ENCODE measurements at places on chromosomes 12 and 14.

GRCh38 chr14:50379563-50379962 lies 17.1 kb downstream of the CDKL1 start:
- DNase-seq = no peak

DNA sequence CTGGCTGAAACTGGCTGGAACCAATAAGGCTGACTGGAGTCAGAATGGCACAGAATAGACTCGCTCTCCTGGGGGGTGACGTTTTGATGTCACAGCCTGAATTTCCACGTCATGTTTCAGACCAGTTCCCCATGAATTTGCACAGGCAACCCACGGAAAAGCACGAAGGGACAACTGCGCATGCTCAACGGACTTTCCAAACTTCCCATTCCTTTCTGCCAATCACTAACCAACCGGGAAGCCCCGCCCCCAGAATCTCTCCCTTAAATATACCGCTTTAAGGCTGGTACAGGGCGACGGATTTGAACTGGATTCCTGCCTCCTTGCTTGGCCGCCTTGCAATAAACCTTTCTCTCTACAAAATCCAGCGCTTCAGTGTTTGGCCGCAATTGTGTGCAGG lies 434.7 kb downstream of the APAF1 start:
- DNase-seq = no peak

DNA sequence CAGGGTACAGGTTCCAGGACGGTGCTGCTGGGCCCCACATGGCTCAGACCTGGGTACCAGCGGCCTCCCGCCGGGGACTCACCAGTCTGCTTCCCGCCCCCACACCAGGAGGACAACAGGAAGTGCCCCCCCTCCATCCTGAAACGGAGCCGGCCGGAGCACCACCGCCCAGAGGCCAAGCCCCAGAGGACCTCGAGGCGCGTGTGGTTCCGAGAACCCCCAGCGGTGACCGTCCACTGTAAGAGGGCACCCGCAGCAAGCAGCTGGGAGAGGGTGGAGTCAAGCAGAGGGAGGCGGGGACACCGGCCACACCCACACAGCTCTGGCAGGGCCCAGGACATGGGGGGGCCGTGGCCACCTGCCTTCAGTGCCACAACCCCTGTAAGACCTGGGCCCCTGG lies 8.1 kb downstream of the C14orf180 start:
- DNase-seq = no peak

DNA sequence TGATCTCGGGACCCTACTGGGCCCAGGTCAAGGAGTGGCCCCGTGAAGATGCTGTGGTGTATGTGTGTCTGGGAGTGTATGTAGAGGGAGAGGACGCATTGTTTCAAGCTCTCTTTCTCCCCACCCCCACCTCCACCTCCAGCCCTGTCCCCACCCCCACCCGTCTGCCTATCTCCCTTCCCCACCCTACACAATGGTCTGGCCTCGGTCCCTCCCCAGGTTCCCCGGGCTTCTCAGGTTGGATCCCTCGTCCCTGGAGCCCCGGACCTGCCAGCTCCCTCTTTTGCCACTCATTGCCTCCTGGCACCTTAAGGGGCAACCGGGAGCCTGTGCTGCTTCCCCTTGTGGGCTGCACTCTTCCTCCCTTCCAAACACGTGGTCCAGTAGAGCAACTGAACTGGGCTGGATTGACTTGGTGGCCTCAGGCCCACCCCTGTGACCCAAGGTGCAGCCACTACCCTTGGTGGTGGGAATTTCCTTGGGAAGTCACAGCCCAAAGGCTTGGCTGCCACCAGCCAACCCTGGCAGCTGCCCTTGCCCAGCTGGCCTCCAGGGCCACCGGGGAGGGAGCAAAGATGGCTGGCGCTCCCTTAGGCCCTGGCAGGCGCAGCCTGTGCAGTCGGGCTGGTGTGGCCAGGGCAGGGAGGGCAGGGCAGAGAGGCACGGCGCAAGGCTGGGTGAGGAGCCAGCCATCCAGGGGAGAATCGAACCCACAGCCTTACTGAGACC lies 628 bp downstream of the VRTN start:
- no peak for DNase-seq

DNA sequence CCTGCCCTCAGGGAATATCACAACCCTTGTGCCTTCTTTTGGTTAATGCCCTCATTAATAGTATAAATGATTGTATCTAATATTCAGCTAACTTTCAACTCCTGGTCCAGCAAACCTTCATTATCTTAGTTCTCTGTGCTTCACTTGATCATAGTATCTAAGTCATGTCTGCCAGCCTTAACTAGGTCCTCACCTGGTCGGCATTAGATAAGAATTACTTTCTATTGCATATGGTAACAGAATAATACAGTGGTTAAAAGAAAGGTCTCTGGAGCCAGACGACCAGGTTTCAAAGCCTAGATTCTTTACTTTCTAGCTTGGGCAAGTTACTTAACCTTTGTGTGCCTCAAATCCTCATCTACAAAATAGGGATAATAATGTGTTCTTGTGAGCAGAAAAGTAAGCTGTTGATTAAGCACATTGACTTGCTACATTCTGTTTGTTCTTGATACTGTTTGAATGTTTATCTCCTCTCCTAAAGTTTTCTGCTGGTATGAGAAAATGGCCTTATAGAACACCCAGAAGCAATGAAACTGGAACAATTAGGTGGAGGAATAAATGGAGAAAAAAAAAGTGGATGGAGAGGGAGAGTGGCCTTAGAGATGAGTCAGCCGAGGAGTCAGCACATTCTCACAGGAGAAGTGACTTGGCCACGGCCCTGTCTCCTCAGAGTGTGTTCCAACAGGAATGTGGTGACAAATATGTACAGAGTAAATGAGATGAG lies 176.1 kb downstream of the SLC25A21 start:
- DNase-seq = no peak

DNA sequence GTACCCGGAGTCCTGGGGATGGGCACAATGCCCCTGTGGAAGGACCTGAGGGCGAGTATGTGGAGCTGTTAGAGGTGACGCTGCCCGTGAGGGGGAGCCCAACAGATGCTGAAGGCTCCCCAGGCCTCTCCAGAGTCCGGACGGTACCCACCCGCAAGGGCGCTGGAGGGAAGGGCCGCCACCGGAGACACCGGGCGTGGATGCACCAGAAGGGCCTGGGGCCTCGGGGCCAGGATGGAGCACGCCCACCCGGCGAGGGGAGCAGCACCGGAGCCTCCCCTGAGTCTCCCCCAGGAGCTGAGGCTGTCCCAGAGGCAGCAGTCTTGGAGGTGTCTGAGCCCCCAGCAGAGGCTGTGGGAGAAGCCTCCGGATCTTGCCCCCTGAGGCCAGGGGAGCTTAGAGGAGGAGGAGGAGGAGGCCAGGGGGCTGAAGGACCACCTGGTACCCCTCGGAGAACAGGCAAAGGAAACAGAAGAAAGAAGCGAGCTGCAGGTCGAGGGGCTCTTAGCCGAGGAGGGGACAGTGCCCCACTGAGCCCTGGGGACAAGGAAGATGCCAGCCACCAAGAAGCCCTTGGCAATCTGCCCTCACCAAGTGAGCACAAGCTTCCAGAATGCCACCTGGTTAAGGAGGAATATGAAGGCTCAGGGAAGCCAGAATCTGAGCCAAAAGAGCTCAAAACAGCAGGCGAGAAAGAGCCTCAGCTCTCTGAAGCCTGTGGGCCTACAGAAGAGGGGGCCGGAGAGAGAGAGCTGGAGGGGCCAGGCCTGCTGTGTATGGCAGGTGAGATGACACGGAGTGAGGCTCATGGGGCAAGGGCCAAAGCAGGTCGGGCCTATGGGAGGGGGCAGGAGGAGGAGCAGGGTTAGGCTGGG lies 4.5 kb downstream of the ARHGEF40 start:
- DNase-seq = no peak

- no peak for DNase-seq
These were observed 142.5 kb downstream of the SAMD4A start for GRCh38 chr14:54709444-54709843.

DNA sequence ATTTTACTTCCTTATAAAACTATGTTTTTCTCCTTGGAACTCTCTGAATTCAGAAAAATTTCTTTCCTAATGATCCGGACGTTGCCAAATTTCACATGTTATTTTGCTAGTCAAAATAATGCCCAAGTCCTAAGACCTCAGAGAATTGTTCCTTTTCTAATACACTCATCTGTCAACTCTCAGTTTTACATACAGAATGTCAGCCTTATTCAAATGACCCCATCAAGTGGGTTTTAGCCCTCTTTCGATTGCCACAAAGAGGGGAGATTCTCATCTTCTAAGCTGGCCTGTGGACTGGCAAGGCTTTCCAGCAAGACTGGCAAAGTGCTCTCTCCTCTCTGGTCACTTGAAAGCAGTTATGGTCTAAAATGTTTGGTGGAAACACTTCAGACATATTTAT lies 99.3 kb upstream of the GPHB5 start:
- no peak for DNase-seq

DNA sequence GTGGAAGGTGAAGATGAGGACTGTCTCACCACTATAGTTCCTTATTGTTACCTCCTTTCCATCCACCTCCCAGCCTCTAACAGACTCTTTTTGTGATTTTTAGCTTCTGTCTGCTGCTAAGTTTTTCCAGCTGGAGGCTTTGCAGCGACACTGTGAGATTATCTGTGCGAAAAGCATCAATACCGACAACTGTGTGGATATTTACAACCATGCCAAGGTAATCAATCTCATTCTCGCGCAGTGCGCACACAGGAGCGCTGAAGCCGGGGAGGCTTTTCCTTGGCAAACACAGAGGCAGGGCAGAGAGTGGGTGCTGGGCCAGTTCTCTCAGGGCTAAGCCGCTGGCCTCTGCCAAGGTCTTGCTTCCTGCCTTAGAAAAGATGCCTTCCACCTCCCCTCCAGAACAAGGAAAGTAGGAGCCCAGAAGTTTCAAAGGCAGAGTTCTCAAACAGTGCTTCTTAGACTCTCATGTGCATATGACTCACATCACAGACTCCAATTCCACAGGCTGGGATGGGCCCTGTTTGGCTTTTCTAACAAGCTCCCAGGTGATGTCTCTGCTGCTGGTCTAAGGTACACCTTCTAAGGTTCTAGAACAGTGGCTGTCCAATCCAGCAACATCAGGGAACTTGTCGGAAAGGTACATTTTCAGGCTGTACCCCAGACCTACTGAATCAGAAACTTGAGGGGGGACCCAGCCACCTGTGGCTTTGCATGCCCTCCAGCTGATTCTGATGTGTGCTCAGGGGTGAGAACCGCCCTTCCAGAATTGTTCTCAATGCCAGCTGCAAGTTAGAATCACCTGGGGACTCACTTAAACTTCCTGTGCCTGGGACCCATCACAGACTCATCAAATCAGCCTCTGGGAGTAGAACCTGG lies 33.8 kb upstream of the PWP1 start:
- DNase-seq = no peak

- no peak for DNase-seq
These were observed 5.5 kb upstream of the CHD4 start for GRCh38 chr12:6612652-6613014.

DNA sequence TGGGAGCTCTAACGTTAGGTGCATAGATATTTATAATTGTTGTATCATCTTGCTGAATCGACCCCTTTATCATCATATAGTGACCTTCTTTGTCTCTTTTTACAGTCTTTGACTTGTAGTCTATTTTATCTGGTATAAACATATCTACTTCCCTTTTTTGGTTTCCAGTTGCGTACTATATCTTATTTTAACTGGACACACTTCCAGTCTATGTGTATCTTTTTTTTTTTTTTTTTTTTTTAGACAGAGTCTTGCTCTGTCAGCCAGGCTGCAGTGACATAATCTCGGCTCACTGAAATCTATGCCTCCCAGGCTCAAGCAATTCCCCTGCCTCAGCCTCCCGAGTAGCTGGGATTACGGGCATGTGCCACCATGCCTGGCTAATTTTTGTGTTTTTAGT lies 41.9 kb upstream of the ZFP36L1 start:
- DNase-seq = no peak

DNA sequence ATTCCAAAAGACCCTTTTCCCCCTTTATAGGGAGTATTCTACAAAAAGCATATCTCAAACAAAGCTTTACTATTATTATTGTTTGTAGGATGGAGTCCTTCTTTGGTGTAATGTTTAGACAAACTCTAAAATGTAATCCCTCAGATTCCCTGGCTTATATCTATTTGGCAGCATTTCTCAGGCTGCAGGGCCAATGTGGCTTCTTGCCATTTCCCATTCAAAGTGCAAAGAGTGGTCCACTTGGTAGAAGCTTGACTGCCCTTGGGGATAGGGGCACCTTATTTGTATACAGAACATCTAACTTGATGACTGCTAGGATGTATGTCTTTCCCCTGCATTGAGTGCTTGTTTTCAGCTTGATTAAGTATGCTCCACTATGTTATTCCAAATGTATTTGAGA lies 242.7 kb downstream of the PRKD1 start:
- no peak for DNase-seq

DNA sequence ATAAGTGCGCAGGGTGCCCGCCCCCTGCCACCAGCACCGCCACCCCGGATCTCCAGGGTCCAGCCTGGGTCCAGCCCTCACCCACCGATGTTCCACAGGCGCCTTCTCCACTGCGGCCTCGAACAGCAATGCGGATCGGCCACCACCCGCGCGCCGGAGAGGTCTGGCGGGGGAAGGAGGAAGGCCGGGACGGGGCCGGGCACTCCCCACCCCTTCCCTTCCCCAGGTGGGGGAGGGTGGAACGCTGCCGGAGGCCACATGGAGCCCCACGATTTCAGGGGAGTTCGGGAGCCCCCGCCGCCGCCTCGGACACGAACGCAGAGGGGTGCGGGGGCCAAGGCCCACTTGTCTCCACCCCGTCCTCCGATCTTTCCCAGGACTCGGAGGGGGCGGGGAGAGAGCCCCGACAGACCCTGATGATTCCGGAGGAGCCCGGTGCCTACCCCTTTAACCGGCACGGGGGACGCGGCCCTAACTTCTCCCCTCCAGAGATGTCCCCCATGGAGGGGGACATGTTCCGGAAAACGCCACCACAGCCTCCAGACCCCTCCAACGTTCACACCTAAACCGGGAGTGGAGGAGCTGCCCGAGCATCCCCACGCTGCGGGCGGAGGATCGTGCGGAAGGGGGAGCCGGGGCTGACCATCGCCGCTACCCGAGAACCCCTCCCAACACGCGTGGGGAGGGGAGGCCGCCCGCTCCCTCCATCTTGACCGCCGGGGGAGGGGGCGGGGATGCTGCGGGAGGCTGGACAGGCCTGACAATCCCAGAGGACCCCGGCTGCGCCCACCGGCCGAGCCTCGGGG lies 1.1 kb downstream of the ATXN2 start:
- peak; percentile 13 for DNase-seq

Data from CD4-positive, alpha-beta T cell (primary cell).